ENCODE measurements at places on chromosomes 16 and 17. TPM values are rescaled to one million over a fixed set of nuclear protein-coding genes. Genes with fewer than 3 reads are reported as not detected.

TEKT5 gene
- total RNA-seq: not detected

DPEP3 gene
- total RNA-seq: not detected

DNA sequence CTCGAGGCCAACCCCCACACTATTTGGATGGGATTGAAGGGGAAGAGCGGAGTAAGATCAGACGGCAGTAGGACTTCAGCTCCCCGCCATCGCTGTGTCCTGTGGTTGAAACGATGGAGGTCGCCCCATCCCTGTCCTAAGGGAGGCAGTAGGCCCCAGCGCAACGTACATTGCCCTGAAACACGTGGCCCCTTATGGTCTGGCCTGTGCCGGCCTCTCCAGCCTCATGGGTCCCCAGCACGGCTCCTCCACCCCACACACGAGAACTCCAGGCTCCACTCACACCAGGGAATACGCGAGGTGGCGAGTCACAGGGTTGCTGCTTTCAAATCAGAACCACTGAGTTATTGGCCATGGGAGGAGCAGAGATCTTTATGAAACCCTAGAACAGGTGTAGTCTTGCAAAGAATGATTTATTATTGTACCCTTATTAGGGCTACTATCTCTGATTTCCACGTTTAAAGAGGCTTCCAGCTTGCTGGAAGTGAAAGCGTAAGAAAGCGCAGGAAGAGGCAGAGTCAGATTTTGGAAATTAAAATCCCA lies 669 bp upstream of the DCTPP1 start:
- no peak for DNase-seq

GRCh38 chr16:9159839-9160550 lies 68.6 kb downstream of the HAPSTR1 start:
- peak; percentile 78 for DNase-seq

DNA sequence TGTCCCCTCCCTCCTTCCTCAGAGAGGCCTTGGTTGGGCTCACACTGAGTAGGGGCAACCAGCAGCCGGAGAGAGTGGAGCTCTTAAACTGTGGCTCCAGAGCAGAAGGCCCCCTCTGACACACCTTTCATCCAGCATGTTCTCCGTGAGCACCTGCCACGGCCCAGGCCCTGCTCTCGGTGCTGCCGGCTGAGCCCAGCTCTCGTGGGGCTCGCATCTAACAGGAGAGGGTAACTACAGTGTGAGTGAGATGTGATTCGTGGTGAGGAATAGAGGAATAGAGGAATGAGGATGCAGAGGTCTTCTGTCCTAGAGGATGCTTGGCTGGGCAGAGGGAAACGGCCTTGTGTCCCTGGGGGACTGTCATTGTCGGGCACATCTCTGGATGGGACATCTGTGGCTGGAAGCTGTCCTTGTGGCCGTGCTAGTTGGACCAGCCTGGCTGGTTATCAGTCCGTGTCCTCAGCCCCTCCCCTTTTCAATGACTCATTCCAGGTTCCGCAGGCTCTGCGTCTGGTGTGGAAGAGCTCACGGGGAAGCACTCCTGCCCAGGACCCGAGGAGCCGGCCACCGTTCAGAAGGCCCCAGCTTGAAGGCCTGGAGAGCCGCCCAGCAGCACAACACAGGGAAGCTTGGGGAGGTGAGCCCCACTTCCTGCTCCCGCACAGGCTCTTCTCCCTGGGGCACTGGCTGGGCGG lies 11.9 kb upstream of the DNASE1 start:
- peak; percentile 49 for DNase-seq

- DNase-seq: peak; percentile 93
These were observed 878 bp downstream of the HEXIM1 start for GRCh38 chr17:45149037-45149668.

- peak; percentile 85 for DNase-seq
These were observed 24.2 kb downstream of the FAM117A start for GRCh38 chr17:49739641-49740271.

GRCh38 chr17:15405058-15405415 lies 62.4 kb downstream of the CDRT4 start:
- no peak for DNase-seq

All from upper lobe of right lung (tissue), 1 donor.